H7 (cell line): ENCODE measurements at places on chromosomes 13 and 19. TPM values are rescaled to one million over a fixed set of nuclear protein-coding genes. Genes with fewer than 3 reads are reported as not detected.

GRCh38 chr13:88051746-88052482, 380.7 kb downstream of the SLITRK5 start:
- DNase-seq, result no peak

The UBE2L5 gene
- total RNA-seq, result not detected in 2 replicates

GRCh38 chr19:33767898-33768413, 28.7 kb upstream of the KCTD15 start:
- peak; percentile 92 for DNase-seq

- no peak for DNase-seq
Observed at GRCh38 chr13:107801621-107802020, 413.7 kb downstream of the LIG4 start.

DNA sequence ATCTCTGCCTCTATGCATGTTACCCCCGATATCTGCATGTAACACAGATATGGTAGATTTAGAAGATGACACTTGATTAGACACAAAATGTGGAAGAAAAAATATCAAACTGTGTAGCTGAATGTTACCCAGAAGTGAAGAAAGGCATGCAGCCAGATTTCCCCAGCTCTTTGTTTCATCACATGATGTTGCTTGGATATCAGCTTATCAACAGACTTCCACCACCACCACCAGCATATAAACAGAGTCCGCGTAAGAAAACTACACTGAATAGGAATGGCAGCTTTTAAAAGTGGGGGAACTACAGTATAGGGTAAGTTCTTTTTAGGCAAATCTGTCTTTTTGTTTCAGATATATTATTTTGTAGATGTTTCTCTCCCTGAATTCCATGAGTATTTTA, at the start of gene FAM216B:
FAM216B (plus strand) TSS at position 233 of the 400 bp plus-strand sequence. CDS start 2,484 bp downstream, outside the sequence.
- no peak for DNase-seq

- no peak for DNase-seq
Observed at GRCh38 chr13:66971004-66971403, 259.1 kb downstream of the PCDH9 start.

DNA sequence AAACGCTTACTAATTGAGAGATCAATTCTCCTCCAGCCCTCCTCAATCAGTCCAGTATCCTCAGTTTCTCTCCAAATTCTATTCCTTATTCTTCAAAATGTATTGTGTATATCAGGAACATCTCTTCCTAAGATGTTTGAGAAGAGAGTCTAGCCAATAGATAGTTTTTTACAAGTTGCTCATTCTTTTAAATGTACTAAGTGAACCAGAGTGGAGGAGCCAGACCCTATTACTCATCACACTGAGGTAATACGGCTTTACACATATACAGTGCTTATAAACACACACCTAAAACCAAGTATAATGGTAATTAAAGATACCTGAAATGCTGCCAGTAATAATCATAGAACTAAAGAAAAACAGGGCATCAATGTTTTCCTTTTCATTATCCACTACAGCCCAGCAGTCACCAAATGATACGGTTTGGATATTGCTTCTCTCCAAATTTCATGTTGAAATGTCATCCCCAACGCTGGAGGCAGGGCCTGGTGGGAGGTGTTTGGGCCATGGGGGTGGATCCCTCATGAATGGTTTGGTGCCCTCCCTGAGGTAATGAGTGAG, 45.2 kb upstream of the HMGB1 start:
- no peak for DNase-seq

- no peak for DNase-seq
Observed at GRCh38 chr19:53657778-53658177, 26.0 kb downstream of the DPRX start.

DNA sequence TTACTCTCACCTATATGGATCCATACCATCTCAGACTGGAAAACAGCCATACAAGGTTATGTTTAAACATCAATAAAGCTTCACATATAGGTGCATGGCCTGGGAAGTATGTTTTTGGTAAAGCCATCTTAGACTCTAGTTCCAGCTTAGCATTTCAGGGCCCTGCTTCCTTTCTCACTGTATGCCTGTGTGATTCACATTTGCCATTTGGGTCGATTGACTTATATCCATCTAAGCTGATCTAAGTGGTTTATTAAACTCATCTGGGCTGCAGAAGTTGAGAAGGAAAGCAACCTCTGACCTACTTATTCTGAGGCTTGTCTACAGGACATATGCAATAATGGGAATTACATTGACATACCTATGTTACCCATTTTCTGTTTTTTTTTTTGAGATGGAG, 33.5 kb downstream of the ZNF506 start:
- DNase-seq, result no peak

The FCGBP gene
- total RNA-seq, result 0.10 and 0.22 TPM in 2 replicates

DNA sequence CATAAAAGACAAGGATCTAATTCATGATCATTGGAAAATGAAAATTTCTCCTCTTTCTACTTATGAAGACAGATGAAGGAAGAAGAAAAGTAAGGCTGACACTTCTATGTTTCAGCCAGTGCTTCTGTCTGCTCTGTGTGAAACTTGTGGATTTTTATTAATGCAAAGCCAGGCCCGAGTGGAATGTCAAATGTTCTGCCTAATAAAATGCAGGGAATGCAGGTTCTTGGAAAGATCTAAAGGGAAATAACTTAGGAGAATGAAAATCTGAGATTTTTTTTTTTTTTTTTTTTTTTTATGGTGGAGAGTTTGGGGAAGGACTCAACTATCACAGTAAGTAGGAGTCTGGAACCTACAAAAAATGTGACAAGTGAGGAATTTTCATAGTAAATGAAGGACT, 1732.3 kb upstream of the SLC10A2 start:
- no peak for DNase-seq

The GNG7 gene
- total RNA-seq, result 1.1 and 1.5 TPM in 2 replicates

- DNase-seq, result no peak
Observed at GRCh38 chr13:73721571-73721970, 412.6 kb downstream of the KLF12 start.

The SCN1B gene
- total RNA-seq, result 8.1 and 8.9 TPM in 2 replicates

DNA sequence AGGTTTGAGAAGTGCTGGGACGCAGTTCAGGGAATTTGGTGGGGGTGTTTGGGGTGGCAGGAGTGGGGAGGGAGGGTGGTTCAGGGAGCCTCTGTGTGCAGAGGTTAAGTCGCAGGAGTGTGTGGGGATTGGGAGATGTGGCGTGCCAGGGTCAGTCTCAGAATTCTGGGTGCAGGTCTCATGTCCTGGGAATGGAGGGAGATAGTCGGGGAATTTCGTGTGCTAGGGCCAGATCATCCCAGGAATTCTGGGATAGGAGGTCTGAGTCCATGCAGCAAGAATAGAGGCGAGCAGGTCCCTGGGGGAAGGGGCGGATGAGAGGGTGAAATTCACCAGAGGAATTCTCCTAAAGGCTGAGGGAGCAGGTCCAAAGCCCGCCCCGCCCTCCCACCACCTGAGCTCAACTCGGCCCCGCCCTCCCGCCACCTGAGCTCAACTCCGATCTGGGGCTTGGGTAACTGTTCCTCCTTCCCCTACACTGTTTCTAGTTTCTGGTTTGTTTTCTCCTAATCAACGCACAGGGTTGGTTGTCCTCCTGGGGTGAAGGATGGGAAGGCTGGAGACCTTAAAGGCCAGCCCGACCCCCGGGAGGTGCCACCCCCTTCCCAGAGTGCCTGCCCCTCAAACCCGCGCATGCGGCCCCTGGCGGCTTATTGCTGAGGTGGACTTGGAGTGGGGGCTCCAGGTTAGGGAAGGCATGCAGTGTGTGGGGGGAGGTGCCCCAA, 15.2 kb downstream of the KCNC3 start:
- DNase-seq, result peak; percentile 89

The CARM1 gene
- total RNA-seq, result 117 and 151 TPM in 2 replicates

DNA sequence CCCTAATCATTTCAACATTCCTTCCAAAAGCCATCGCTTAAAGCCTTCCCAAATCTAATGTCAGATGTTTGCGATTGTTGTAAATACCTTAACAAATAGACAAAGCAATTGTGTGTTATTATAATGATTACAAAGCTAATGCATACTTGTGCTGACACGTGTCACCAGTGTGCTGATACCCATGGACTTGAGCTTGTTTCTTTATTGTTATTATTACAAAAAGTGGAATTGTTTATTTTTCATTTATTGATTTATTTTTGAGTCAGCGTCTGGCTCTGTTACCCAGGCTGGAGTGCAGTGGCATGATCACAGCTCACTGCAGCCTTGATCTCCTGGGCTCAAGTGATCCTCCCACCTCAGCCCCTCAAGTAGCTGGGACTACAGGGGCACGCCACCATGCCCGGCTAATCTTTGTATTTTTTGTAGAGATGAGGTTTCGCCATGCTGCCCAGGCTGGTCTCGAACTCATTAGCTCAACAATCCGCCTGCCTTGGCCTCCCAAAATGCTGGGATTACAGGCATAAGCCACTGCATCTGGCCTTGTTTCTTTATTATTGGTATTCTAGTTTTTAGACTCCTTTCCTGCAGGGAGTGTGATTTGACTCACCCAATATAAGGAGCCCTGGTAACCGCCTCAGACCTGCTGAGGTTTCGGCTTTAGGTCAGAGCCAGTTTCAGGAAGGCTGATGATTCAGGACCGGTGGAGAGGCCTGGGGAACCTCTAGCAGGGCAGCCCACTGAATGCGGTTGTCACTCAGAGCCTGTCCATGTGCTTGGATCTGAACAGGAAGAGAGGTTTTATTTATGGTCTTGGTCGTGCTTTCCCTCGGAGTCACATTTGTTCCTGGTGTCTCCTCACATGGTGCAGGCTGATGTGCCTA, 2.1 kb upstream of the FBXO17 start:
- no peak for DNase-seq

DNA sequence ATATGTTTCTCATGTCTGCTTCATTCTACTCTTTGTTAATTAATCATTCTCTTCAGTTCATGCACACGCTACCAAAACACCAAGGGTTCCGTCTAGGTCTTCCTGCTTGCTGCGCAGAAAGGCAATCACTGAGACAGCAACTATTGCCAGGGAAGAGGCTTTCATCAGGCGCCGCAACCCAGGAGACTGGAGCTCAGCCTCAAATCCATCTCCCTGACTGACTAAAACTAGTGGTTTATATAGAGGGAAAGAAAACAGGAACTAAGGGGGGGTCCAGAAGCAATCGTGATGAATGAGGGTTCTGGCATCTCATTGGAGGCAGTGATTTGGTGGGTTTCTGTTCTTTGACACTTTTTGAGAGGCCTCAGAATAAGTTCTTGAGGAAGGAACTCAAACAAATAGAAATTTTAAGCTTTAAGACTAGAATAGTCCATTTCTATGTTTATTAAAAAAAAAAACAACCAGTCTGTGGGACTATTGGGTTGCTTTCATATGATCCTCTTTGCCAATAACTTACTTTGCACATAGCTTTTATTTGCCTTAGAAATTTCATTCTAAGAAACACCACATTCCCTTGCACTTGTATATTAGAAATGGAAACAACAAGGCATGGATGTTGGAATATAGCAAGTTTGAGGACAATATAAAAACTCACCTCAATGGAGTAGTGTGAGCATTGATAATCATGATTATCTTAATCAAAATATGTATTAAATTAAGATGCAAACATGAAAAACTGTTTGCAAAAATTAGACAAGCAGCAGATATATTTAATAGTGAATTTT, 691.2 kb upstream of the GPC6 start:
- no peak for DNase-seq

The FFAR3 gene
- not detected in 2 replicates for total RNA-seq

The FBL gene
- 376 and 414 TPM in 2 replicates for total RNA-seq

- no peak for DNase-seq
Observed at GRCh38 chr19:441213-441836, 19.5 kb downstream of the SHC2 start.

The TGFB1 gene
- 8.6 and 11.6 TPM in 2 replicates for total RNA-seq

GRCh38 chr19:46728693-46729339, 11.9 kb upstream of the PRKD2 start:
- DNase-seq, result peak; percentile 98

GRCh38 chr13:21348488-21349120, 110.5 kb downstream of the ZDHHC20 start:
- no peak for DNase-seq

The ZFP36 gene
- 2.2 and 6.4 TPM in 2 replicates for total RNA-seq

DNA sequence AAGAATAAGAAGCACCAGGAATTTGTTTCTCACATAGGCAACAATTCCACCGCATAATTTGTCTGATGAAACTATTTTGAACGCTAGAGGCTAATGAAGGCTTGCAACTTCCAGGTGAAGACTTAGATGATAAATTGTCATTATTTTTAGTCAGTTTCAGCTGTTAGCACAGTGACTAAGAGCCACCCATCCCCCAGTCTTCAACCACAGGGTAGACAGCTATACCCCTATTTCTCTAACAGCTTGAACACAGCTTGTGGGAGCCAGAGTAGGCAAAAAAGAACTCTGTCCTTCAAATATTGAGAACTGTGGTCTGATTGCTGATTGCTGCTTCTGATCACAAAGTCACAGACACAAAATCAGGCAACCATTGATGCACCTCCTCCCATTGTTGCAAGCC, 1124.8 kb upstream of the PRR20A start:
- no peak for DNase-seq

DNA sequence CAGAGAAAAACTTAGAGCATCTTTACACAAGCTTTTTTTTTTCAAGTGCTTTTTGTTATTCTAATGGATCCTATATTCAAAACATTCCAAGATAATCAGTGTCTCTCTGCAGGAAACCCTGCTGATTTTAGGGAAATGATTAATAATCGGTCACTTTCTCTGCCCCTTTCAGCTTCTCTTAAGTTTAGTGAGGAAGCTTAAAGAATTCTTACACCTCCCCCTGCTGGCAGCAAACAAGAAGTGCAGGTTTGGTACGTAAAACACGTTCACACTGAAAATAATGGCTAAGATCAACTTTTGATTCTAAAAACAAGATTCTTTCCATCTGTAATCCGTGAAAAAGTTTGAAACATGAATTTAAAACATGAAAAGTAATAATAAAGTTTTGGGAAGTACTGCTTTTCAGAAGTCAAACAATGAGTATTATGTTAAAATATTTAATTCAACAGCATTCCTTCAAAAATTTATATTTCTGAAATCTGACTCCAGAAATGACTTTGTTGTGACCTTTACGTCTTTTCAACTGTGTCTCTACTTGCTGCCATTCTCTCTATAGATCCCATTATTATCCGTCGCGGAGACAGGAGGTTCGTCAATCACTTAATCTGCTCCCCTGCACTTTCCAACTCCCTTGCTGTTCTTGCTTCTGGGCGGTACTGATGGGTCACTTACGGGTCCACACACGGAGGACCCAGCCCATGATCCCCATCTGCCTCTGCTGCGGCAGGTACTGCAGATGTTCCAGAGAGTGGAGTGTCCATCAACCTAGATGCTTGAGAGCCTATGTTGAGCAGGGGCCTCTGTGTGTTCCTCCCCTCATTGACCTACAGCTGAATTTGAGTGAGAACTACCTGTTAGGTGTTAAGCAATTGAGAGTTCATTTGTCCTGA, 203.1 kb upstream of the EDNRB start:
- DNase-seq, result peak; percentile 10

DNA sequence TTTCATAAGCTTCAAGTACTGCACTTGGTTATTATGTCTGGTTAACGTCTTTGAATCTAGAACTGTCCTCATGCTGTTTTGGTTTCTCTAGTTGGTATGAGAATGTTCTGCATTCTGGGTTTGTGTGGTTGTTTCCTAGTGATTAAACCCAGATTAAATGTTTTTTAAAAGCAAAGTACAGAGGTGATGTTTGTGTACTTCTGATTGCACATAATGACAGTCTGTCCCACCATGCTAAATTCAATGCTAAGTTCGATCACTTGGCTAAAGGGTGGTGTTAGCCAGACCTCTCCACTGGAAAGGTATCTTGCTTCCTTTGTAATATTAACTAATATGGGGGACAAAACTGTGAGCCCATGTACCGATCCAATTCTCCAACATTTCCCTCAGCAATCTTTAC, 14.6 kb downstream of the N4BP2L1 start:
- DNase-seq, result no peak
